Vagina (tissue), 2 donors: ENCODE measurements at places on chromosomes 7 and 10. TPM values are rescaled to one million over a fixed set of nuclear protein-coding genes. Genes with fewer than 3 reads are reported as not detected.

- no peaks in the 10 kb centered on the region for H3K4me1 ChIP-seq
- H3K4me3 ChIP-seq = no peak overlapping the region
- H3K27ac ChIP-seq = no peak overlapping the region
- no peaks in the 10 kb centered on the region for H3K27me3 ChIP-seq
- no peak for DNase-seq
- H3K36me3 ChIP-seq = no peaks in the 10 kb centered on the region
Measured at GRCh38 chr10:86066696-86067095, 299.9 kb downstream of the GRID1 start.

The OR2A12 gene
- not detected for total RNA-seq

DNA sequence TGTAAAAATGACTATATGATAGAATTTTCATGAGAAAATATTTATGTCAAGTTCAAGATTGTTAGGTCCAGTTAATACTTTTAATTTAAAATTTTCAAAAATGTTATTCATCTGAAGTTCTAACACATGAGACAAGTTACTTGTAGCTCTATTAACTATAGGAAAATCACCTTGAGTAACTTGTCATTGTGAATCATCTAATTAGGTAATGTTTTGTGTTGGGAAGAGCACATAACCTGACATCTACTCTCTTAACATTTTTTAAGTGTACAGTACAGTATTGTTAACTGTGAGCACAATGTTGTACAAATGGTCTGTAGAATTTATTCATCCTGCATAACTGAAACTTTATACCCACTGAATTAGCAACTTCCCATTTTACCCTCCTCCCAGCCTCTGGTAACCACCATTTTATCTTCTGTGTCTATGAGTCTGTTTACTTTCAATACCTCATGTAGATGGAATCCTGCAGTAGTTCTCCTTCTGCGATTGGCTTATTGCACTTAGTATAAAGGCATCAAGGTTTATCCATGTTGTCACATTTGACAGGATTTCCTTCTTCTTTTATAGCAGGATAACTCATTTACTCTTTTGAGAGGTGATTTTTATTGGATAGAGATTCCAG is 54.6 kb downstream of the ARL4A start:
- no peaks in the 10 kb centered on the region for H3K36me3 ChIP-seq
- no peaks in the 10 kb centered on the region for H3K27me3 ChIP-seq
- no peak for DNase-seq
- no peaks in the 10 kb centered on the region for H3K4me1 ChIP-seq

The DENND2A gene
- 17.4 TPM for total RNA-seq

The NPSR1 gene
- total RNA-seq = not detected

The ITGB1 gene
- 193 TPM for total RNA-seq

DNA sequence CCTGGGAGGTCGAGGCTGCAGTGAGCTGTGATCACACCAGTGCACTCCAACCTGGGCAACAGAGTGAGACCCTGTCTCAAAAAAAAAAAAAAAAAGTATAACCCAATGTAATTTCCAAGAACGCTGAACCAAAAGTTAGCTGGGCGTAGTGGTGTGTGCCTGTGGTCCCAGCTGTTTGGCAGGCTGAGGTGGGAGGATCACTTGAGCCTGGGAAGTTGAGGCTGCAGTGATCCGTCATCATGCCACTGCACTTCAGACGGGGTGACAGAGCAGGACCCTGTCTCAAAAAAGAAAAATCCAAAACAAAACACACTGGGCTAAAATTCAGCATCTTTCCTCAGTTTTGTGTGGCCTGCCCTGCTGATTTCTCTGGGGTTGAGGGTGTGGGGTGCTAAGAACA is 21.1 kb downstream of the HNRNPA2B1 start:
- no peaks in the 10 kb centered on the region for H3K27me3 ChIP-seq
- H3K4me1 ChIP-seq = no peaks in the 10 kb centered on the region
- DNase-seq = no peak
- H3K4me3 ChIP-seq = no peak overlapping the region
- H3K36me3 ChIP-seq = no peaks in the 10 kb centered on the region

The ADAMTS14 gene
- not detected for total RNA-seq

GRCh38 chr10:132202070-132202970 is 15.6 kb downstream of the DPYSL4 start:
- no peak overlapping the region for H3K4me3 ChIP-seq
- no peak for DNase-seq
- no peaks in the 10 kb centered on the region for H3K36me3 ChIP-seq
- no peaks in the 10 kb centered on the region for H3K4me1 ChIP-seq
- no peaks in the 10 kb centered on the region for H3K27me3 ChIP-seq

The COPS6 gene
- total RNA-seq = 59.9 TPM

DNA sequence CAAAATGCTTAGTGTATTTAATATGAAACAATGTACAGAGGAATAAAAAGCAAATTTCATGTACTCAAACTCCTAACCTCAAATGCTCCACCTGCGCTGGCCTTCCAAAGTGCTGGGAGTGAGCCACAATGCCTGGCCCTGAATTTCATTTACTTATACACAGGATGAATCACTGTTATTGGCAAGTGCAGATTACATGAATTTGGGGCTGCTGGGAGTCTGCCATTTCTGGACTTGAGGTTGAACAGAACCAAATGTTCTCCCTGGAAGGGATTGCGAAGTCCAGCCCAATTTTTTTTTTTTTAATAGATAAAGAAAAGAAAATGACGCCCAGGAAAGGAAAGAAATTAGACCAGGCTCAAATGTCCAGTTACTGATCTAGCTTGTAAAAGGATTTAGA is 6.8 kb upstream of the CSTF2T start:
- H3K4me3 ChIP-seq = no peak overlapping the region
- no peaks in the 10 kb centered on the region for H3K36me3 ChIP-seq
- no peak overlapping the region for H3K27ac ChIP-seq
- peaks cover 6% of the 10 kb centered on the region for H3K4me1 ChIP-seq

- H3K27me3 ChIP-seq = no peaks in the 10 kb centered on the region
- H3K36me3 ChIP-seq = no peaks in the 10 kb centered on the region
- no peak overlapping the region for H3K4me3 ChIP-seq
- DNase-seq = no peak
Measured at GRCh38 chr7:145216866-145217265, 381.0 kb upstream of the TPK1 start.

DNA sequence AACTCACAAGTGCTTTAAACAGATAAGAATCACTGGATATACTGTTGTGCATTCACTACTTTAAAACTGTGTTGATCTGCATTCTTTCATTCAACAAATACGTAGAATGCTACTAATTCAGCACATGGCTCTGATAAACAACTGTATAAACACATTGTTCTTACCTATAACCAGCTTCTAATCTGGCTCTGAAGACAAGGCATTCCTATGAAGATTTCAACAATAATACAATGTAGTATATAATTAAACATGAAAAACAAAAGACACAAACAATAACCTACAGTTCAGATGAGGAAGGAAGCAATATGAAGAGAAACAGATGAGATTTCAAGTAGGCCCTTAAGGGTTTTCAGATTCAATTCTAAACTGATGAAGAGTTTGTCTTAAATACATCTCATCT is 31.1 kb upstream of the ANLN start:
- no peak overlapping the region for H3K4me3 ChIP-seq
- no peaks in the 10 kb centered on the region for H3K4me1 ChIP-seq
- no peaks in the 10 kb centered on the region for H3K27me3 ChIP-seq
- DNase-seq = no peak

DNA sequence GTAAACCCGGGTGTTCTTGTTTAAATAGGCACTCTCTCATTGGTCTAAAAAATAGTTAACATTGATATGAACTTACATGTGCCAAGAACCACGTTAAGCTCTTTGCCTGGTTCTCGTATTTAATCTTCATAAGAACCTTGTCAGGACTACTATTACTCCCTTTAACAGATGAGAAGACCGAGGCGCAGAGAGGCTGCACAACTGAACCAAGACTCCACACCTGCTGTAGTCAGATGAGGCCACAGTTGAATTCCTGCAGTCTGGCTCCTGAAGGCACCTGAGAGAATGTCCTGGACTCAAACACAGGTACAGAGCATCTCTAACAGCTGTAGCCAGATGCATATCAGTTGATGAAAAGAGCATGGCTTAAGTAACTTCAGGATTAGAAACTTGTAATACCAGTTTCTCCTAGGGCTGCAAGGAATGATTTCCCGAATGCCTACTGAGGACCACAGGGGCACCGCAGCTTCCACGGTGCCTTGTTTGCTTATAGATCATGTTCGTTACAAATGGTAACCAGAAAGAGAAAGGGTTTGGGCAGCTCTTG is 9.5 kb downstream of the DDC start:
- H3K4me3 ChIP-seq = no peak overlapping the region
- no peaks in the 10 kb centered on the region for H3K27me3 ChIP-seq
- H3K4me1 ChIP-seq = no peaks in the 10 kb centered on the region
- no peak for DNase-seq
- no peaks in the 10 kb centered on the region for H3K36me3 ChIP-seq
- H3K27ac ChIP-seq = no peak overlapping the region

GRCh38 chr10:118698421-118698820 is 56.3 kb downstream of the CACUL1 start:
- H3K27ac ChIP-seq = no peak overlapping the region
- no peak for DNase-seq
- H3K4me1 ChIP-seq = peaks cover 7% of the 10 kb centered on the region
- H3K4me3 ChIP-seq = no peak overlapping the region

GRCh38 chr10:24255881-24256311 is 47.0 kb downstream of the KIAA1217 start:
- peak overlapping the region; percentile 40 for H3K4me3 ChIP-seq
- DNase-seq = no peak
- peaks cover 18% of the 10 kb centered on the region for H3K4me1 ChIP-seq
- H3K27me3 ChIP-seq = no peaks in the 10 kb centered on the region
- H3K36me3 ChIP-seq = no peaks in the 10 kb centered on the region

GRCh38 chr10:78964952-78965633 is 103.7 kb upstream of the ZMIZ1 start:
- no peak overlapping the region for H3K27ac ChIP-seq
- H3K4me1 ChIP-seq = peaks cover 34% of the 10 kb centered on the region
- DNase-seq = no peak
- no peak overlapping the region for H3K4me3 ChIP-seq

GRCh38 chr7:102045681-102046372 is 228.4 kb downstream of the CUX1 start:
- no peaks in the 10 kb centered on the region for H3K27me3 ChIP-seq
- peaks cover 14% of the 10 kb centered on the region for H3K4me1 ChIP-seq
- H3K27ac ChIP-seq = peak overlapping the region; percentile 30
- H3K36me3 ChIP-seq = no peaks in the 10 kb centered on the region
- no peak for DNase-seq
- H3K4me3 ChIP-seq = peak overlapping the region; percentile 17

- peaks cover 63% of the 10 kb centered on the region for H3K36me3 ChIP-seq
- no peaks in the 10 kb centered on the region for H3K27me3 ChIP-seq
- no peak for DNase-seq
- peaks cover 42% of the 10 kb centered on the region for H3K4me1 ChIP-seq
- peak overlapping the region; percentile 25 for H3K27ac ChIP-seq
Measured at GRCh38 chr7:44051611-44052220, 7.2 kb downstream of the DBNL start.

DNA sequence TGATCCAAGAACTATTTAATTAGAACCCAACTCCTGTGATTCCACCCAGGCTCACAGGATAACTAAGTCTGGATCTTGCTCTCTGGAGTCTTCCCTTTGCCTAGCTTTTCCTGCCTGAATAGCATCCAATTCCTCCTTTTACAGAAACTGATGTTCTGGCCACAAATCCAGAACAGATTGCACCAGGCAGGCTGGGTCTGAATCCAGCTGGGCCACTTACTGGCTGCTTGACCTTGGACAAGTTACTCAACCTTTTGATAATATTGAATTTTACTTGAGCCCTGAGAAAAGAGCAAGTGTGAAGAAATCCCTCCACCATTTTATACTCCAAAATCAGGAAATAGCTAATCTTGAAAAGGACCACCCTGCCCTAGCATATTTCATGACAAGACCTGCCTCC is 55.5 kb upstream of the SLC35G1 start:
- H3K27ac ChIP-seq = no peak overlapping the region
- H3K27me3 ChIP-seq = no peaks in the 10 kb centered on the region
- H3K4me3 ChIP-seq = no peak overlapping the region

DNA sequence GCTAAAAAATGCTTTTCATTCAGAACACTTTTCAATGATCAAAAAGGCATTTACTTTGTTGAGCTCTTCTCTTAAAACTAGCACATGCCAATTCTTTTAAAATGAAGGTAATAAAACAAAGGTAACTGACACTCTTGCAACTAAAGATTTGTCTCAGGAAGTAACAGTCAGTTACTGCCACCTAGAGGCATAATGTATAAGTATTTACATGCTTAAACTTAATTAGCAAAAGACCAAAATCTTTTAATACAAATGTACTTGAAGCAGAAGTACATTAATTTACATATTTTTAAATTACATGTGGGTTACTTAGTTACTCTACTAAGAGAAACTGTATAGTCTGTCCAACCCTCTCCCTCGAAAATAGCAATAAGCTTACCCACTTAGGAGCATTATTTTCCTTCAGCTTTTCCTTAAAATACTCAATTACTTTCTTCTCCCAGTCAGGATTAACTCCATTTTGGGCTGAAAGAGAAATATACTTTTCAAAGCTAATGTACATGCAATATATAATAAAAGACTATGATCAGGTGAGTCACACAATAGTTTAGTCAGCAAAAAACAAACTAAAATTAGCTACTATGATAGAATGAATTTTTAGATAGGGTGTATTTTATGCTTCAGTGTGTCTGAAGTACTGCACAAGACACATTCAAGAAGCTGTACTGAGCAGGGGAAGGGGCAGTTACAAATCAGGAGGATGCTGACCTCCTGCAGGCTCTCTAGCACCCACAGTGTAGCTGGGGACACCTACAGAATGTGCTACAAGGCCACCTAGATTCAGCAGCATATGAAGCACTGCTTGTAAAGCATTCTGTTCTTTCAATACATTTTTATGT is 13.0 kb downstream of the MCMBP start:
- no peak overlapping the region for H3K27ac ChIP-seq
- H3K4me1 ChIP-seq = peaks cover 19% of the 10 kb centered on the region
- no peak for DNase-seq
- peaks cover 18% of the 10 kb centered on the region for H3K36me3 ChIP-seq
- H3K4me3 ChIP-seq = no peak overlapping the region

The COL13A1 gene
- not detected for total RNA-seq

- H3K27ac ChIP-seq = no peak overlapping the region
- H3K36me3 ChIP-seq = no peaks in the 10 kb centered on the region
- DNase-seq = no peak
- no peaks in the 10 kb centered on the region for H3K27me3 ChIP-seq
Measured at GRCh38 chr7:22895140-22895827, 72.6 kb upstream of the TOMM7 start.

DNA sequence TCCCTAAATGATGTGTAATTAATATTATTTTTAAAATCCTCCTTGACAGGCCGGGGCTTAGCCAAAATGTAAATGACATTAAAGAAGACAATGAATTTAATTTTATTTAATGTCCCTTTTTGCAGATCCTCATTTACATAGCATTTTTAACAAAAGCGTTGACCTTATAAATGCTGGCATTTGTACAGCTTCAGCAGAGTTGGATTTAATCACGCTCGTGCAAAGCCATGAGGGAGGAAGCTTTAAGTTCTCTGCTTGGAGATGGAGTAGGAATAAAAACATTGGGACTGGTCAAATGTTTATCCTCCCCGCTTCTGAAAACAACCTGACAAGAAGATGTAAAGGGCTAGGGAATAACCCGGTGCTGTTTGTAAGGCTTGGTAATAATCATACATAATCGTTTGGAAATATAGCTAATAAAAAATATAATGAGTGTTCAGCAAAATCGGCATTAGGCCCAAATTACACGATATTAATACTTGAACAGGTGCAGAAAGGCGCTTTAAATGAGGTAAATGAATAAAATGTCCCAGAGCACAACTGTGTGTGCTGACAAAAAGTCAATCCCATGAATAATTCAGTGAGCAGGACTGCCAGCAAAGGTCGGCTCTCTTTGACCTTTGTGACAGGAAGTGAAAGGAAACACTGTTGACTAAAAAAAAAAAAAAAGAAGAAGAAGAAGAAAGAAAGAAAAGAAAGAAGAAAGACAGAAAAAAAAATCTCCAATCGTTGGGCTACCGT is 11.5 kb downstream of the EBF3 start:
- H3K4me1 ChIP-seq = peaks cover 6% of the 10 kb centered on the region
- H3K27ac ChIP-seq = peak overlapping the region; percentile 44
- no peak for DNase-seq
- H3K27me3 ChIP-seq = no peaks in the 10 kb centered on the region

The TBX20 gene
- 0.49 TPM for total RNA-seq
